ENCODE measurements at places on chromosomes 13 and 19.

DNA sequence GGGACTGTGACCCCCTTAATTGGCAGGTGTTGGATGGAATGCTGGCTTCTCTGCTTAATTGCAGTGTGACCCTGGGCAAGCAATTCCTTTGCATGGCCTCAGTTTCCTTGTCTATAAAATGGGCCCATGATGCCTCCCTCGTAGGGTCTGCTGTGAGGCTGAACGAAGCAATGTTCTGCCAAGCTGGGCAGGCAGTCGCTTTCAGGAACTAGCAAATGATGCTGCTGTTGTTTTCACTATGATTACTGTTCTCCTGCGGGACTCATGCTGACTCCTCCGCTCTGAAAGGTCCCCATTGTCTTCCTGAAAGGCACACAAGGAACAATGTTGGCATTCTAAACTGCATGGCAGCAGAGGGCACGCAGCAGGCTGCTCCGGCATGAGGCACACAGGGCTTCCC is 6.8 kb downstream of the BICRA start:
- peak; percentile 78 for DNase-seq

GRCh38 chr13:33206945-33207614 is 78.5 kb downstream of the STARD13 start:
- DNase-seq, result no peak

DNA sequence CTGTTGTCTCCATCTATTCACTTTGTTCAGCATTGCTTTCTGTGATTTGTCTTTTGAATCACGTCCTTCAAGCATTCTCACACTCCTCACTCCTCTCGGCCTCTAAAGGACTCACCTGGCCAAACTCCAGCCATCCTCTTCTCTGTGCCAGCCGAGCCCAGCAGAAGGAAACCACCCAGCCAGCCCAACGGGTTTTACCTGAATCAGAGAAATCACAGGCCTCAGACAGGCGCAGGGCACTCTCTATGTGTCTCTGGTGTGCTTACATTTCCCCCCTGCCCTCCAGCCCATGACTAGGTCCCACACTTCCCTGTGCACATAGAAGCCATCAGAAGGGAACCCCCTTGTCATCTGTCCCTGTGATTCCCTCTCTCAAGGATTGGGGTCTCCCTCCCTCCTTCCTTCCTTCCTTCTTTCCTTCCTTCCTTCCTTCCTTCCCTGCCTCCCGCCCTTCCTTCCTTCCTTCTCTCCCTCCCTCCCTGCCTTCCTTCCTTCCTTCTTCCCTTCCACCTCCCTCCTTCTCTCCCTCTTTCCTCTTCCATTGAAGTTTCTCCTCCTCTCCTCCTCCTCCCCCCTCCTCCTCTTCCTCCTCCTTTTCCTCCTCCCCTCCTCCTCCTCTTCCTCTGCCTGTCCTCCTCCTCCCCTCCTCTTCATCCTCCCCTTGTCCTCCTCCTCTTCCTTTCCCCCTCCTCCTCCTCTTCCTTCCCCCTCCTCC is 8.8 kb upstream of the ZNF541 start:
- no peak for DNase-seq

- peak; percentile 91 for DNase-seq
Observed at GRCh38 chr19:53196777-53197396, 3.7 kb upstream of the ZNF665 start.

DNA sequence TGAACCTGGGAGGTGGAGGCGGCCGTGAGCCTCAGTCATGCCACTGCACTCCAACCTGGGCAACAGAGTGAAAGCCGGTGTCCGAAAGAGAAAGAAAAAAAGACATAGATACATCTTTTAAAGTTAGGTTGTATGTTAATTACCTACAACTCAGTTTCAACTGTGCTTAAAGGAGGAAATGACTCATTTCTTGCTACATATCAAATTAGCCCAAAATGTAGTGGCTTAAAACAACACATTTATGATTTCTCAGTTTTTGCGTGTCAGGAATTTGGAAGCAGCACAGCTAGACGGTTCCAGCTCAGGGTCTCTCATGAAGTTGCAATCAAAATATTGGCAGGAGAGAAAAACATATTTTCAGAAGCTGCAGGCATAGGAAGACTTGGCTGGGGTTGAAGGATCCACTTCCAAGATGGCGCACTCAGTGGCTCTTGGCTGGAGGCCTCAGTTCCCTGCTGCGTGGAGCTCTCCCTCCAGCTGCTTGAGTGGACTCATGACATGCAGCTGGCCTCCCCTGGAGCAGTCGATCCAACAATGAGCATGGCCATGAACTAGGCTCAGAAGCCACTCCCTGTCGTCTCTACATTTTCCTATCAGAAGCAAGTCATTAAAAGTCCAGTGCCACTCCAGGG is 7.1 kb downstream of the LDLR start:
- DNase-seq, result no peak

DNA sequence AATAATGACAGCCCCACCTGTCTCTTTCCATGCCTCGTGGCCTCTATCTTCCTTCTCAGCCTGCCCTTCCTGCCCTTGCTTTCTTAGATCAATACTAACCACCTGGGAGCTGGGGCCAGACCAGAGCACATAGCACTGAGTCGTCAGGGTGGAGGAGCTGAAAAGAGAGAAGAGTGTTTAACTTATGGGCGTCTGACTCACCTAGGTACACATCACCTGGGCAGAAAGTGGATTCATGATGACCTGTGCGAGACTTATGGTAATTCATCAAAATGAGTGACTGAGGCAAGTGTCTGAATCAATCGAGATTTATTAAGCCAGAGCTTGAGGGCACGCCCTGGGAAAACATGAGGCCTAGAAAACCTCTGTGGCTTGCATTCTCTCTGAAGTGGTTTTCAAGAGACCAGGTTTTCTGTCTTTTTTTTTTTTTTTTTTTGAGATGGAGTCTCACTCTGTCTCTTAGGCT is 19.2 kb downstream of the CEACAM6 start:
- DNase-seq, result no peak

GRCh38 chr19:7679771-7680605 is 645 bp upstream of the TRAPPC5 start:
- DNase-seq, result no peak

GRCh38 chr13:101035119-101035620 is 360.6 kb upstream of the TMTC4 start:
- DNase-seq, result no peak

DNA sequence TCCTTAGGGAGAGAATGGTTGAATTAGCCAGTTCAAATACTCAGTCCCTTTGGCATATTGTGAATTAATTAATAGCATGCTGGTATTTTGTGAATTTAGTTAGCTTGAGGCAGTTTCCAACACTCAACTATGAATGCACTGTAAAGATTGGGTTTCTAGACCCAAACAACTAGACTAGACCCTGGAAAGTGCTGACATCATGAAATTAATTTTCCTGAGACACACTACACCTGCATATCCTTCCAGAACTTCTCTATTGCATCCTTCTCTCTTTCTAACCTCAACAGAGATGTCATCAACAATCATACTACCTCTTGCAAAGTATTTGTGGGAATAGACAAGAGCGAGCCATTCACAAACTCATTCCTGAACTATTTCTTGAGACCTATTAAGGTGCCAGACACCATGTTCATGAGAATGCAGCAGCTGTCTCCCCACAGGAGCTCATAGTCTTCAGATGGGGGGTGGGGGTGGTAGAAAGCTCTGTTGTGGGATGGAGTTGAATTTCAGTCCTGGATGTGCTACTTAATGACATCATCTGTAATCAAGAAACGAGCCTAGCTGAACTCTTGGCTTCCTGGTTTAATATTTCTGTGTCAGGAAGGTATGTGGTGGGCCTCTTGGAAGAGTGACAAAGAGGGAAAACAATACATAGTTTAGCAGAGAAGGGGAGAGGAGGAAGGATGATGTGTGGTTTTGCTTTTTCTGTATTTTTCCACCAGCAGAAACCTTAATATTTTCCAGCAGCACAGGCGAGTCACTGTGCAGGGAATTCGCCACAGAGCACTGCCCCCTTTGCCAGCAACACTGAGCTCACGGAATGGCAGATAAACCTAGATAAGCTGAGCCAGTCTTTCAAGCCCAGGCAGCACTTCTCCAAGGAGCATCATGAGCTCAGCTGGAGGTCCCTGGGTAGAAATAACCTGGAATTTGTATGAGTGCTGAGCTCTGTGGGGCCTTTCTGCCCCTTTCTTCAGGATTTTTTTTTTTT is 53.1 kb upstream of the CYSLTR2 start:
- no peak for DNase-seq
